Substantia nigra (tissue), 51 donors: ENCODE measurements at places on chromosomes 1 and 21.
A peak's percentile ranks its signal among the peaks of the same experiment; 100 is the strongest.

DNA sequence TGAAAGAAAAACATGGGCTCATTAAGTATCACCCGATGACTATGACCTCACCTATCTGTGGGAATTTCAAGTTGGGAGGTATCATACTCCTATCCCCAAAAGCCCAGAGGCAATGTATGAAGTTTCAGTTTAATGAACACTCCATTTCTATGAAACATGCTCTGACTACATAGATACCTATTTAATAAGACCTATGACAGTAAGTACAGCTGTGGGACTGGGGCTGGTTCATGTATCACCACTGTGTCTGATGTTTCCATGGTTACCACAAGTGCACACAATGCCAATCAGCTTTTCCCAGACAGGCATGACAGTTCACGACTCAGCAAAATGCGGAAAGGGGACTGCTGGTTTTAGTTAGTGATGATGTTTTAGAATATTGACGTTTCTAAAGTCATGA lies 167.7 kb downstream of the SIPA1L2 start:
- DNase-seq: no peak

DNA sequence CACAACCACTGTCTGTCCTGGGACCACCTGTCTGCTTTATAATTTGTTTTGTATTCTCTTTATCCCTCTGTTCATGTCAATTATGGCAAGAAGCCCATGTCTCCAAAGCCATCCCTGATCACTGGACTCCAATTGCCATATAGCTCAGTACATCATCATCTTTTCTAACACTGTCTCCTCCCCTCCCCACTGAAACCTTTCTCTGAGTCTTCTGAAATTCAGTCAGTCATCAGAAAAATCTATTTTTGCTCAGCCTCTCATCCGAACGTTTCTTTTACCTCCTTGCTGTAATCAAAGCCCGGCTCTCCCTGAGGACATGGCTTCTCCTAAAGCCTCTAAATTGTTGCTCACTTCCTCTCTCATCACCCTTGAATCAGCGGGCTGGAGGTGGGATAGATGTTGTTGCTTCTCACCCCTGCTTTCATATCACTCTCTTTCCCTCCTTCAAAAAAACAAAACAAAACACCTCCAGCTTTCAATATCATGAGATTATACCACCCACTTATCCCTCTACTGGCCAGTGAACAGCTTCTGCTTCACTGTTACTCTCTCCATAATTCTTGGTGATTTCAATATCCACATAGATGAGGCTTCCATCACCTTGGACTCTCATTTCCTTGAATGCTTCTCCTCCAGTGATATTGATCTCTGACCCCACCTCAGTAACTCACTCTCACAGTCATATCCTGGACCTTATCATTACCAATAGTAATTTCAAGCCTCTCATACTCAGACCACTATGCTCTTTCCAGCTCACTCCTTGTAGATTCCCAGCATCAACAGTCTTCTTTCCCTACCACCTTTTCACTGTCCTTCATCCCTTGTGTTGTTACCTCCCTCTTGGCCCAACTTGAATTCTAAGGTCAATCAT lies 27.8 kb downstream of the RAB3B start:
- no peak for DNase-seq

- no peak for DNase-seq
These were observed 2.2 kb upstream of the RHEX start for GRCh38 chr1:206050655-206051235.

DNA sequence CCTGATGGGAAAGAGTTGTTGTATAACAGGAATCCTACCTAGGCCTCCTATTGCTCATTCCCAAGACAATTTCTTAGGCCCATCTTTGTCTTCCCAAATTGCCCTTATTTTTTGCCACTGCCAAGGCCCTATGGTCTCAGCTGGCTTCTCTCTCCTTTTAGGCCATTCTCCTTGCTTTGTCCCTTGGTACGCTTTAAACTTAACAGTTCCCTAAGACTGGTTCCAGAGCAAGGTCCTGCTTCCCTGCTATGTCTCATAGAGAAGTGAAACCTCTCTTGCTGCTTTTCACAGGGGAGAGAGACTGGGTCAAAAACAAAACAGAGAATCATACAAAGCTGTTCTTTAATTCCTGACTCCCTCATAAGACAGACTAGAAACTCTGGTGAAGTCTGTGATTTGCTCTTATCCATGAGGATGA lies 77.1 kb downstream of the XCL2 start:
- DNase-seq: no peak

- DNase-seq: no peak
These were observed 6.4 kb downstream of the SMAP2 start for GRCh38 chr1:40379785-40380452.

DNA sequence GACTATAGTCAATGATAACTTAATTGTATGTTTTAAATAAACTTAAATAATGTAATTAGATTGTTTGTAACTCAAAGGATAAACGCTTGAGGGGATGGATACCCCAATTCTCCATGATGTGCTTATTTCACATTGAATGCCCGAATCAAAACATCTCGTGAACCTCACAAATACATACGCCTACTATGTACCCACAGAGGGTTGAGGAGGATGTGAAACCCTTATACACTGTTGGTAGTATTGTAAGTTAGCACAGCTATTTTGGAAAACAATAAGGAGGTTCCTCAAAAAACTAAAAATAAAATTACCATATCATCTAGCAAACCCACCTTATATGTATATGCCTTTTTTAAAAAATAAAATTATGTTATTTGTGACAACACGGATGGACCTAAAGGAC lies 198.6 kb downstream of the MRPL39 start:
- DNase-seq: no peak

- no peak for DNase-seq
These were observed 56.6 kb downstream of the AGPAT3 start for GRCh38 chr21:43921571-43921978.

GRCh38 chr1:236287757-236288619 lies 6.2 kb upstream of the ERO1B start:
- DNase-seq: peak; percentile 31

DNA sequence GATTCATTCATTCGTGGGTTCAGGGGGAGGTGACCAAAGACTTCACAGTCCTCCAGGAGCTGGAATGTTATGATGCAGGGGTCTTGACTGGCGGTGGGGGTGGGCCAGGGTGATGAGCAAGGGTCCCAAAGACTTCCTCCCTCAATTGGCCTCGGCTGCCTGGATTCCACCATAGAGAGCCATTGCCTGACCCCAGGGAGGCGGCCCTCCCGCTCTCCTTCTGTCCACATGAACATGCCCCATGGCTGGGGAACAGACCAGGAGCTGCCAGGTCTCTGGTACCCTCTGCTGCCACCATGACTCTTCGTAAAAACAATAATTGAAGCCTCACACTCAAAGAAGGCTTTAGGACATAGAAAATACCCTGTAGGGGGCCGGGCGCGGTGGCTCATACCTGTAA lies 102.5 kb upstream of the CASZ1 start:
- no peak for DNase-seq

DNA sequence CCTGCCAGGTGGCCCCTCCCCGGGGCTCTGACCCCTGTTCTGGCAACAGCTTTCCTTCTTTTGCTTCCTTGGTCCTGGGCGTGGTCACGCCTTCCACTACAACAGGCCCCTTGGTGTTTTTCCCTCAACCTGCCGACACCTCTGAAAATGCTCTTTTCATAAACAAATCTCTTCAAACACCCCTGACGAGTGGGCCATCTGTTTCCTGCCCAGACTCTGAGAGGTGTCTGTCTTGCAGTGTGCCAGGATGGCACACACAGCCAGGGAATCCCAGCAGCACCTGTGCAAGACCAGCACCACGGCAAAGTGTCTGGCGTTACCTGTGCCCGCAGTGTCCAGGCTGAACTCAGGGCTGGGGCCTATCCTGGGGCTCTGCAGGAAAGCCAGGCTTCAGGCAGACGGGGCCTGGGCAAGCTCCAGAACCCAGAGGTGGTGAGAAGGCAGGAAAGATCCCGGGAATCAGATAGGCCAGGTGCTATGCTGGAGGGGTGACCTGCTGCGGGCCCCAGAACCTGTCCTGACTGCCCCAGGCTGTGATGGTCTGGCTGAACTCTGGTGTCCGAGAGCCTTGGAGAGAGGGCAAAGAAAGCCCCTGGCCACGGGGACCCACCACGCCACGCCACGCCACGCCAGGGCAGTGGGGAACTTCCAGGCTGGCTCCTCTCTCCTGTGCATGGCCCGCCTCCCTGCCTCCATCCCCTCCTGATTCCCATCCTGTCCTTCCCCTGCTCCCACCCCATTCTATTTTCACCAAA lies 88.9 kb downstream of the SIK1 start:
- DNase-seq: no peak

- peak; percentile 72 for DNase-seq
These were observed 49.0 kb downstream of the SIM2 start for GRCh38 chr21:36747815-36748383.

DNA sequence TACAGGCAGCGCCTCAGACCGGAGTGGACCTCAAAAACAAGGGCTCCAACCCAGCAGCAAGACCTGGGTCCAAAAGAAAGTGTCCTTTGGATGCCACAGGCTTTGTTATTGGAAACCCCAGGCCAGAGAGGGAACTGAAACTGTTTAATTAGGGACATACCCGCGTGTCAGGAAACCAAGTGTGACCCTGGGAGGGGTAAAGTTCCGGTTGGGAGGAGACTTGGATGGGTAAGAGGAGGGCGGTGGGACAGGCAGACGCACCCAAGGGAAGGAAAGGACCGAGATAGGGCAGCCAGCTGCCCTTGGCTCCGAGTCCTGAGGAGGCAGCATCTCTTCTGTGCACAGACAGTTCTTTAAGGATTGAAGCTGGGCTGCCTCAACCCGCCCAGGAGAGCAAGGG lies 71.4 kb downstream of the CDC7 start:
- DNase-seq: no peak

GRCh38 chr1:234372011-234372757 lies 1.1 kb upstream of the COA6 start:
- no peak for DNase-seq

DNA sequence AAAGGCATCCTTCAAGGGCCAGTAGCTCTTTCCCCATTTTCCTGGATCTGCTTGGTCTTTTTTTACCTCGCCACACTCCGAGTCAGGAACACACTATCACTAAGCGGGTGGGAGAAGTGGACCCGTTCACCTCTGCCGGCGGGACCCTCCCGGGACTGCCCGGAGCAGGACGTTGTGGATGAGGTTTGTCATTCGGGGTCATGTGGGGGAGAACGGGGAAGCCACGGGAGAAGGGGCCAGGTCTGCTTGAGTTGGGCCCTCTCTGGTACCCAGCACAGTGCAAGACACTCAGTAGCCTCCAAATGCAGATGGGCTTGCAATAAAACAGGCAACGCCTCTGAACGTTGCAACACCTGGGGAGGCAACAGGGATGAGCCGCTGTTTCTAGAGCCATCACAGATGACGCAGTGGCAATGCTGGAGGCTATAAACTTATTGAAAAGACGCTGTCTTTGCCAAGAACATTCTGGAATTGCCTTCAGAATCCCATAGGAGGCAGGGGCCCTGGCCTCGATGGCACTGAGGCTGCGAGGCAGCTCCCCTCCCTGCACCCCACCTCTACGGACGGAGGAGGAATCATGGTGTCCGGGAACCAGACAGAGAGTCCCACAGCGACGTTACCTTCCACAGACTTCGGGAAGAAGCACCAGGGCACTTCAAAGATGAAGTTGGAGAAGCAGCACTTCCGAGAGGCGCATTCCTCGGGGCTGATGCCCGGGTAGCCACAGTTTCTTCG lies 3.8 kb downstream of the TFF2 start:
- no peak for DNase-seq

DNA sequence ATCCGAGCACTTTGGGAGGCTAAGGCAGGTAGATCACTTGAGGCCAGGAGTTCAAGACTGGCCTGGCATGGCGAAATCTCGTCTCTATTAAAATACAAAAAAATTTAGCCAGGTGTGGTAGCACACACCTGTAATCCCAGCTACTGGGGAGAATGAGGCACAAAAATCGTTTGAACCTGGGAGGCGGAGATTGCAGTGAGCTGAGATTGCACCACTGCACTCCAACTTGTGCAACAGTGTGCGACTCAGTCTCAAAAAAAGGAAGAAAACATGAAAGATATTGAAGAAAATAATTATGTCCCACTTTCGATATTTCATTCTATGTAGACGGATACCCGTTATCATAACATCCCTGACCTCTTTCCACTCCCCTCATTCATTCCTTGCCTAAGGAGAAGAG lies 19.2 kb downstream of the TUT4 start:
- no peak for DNase-seq

DNA sequence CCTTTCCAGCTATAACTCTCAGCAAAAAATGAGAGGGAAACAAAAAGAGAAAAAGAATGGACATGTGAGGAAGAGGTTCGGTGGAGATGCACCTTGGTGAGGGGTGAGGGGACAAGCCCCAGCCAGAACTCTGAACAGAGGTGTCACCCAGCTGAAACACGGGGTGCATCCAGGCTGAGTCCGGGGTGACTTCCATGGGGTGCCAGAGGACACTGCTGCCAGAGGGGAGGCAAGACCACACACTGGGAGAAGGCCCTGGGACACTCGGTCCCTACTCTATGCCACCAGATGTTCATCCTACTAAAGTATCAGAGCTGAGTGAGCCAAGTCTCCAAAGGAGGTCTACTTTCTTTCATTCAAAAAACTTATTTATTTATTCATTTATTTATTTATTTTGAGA lies 36.1 kb upstream of the PPP1R15B start:
- DNase-seq: no peak

GRCh38 chr1:230356190-230356589 lies 69.9 kb downstream of the PGBD5 start:
- DNase-seq: no peak

- no peak for DNase-seq
These were observed 182.2 kb downstream of the DHRS3 start for GRCh38 chr1:12435639-12436344.

GRCh38 chr1:243422362-243422761 lies 166.5 kb downstream of the SDCCAG8 start:
- no peak for DNase-seq

GRCh38 chr1:37634244-37634991 lies at the start of gene RSPO1:
Gene RSPO1 (minus strand): TSS chr1:37634892. CDS start chr1:37629661, 5,231 bp downstream.
- DNase-seq: no peak

DNA sequence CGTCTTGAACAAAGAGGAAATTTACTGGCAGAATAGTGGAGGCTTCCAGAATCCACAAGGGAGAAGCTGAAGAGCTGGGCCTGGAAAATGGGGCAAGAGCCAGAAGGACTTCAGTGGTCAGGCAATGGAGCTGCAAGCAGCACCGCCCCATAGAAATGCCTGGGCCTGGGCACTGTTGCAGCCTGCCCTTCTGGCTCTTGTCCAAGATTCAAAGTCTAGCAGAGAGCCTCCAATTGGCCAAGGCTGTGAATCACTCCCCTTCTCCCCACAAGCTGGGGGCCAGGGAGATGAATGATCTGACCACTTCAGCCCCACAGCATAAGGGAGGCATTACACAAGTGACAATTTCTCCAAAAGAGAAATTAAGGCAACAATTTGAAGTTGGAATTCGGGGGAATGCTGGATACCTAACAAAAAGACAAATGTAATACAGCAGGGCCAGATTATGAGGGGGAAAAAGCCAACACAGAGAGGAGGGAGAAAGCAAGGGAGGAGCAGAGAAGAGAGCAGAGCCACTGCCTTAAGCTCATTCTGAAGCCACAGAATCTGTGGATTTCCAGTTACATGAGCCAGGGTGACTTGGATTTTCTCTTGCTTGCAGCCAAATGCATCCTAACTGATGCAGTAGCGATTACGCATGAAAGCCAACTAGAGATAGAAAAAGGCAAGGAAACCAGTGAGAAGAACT lies 80.3 kb downstream of the LRIG2 start:
- no peak for DNase-seq

DNA sequence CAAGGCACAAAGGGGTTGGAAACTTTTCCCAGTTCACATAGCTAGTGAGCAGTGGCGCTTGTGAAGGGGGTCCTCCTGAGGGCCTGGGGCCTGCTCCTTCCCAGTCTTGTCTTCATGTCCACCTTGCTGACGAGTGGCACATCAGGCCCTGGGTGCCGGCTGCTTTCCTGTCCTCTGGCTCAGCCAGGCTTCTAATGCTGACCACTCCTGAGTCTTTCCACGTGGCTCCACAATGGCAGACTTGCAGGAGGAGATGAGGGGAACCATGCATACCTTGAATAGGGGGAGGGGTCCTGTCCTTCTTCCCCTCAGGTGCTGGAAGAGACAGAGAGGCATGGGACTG lies 38.7 kb downstream of the MAPKAPK2 start:
- DNase-seq: no peak
